ENCODE measurements at places on chromosomes 6 and 20. TPM values are rescaled to one million over a fixed set of nuclear protein-coding genes. Genes with fewer than 3 reads are reported as not detected.
A peak's percentile ranks its signal among the peaks of the same experiment; 100 is the strongest.

DNA sequence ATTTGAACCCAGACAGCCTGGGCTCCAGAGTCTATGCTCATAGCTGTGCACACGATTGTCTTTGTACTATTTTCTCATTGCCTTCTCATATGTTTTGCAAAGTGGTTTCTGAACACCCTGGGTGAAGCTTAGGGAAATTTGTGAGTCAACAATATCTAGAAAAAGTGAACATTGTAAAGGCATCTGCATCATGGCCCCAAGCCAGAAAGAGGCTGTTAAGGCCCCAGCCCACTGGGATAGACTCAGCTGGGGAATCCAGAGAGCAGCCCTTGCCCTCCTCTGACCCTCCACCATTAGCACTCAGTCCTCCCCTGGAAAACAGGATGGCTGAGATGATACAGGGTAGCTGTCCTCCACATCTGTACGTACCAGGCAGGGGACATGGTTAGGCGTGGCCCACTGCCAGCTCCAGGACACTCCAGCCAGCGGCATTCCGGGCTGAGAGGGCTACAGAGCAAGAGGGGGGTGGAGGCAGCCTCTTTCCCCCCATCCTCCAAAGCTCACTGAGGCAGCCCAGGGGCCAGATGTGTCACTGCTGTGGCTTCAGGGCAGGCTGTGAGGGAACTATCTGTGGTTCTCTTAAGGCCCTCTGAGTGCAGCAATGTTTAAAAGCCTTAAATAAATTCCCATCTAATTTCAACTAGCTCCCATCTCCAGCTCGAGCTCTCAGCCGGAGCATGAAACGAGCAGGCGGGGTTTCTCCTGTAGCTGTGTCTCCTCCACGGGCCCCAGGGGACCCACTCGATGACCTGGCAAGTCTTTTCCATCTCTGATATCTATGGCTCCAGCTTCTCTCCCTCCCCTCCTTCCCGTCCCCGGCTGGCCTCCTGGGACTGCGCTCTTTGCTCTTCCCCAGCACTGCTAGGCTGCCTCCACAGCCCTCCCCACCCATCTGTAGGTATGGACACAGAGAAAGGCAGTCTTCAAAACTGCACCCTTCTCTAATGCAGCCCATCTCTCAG lies 209.4 kb upstream of the LRFN2 start:
- DNase-seq = no peak

GRCh38 chr6:148186916-148187315 lies 155.7 kb upstream of the SASH1 start:
- DNase-seq = no peak

CEP250 gene
- total RNA-seq = 39.1 TPM

GRCh38 chr6:53758496-53758895 lies 36.3 kb upstream of the LRRC1 start:
- no peak for DNase-seq

- peak; percentile 72 for DNase-seq
Observed at GRCh38 chr6:99589290-99589672, 17.4 kb upstream of the PRDM13 start.

GRCh38 chr20:10504994-10505730 lies 70.1 kb downstream of the SLX4IP start:
- no peak for DNase-seq

DNA sequence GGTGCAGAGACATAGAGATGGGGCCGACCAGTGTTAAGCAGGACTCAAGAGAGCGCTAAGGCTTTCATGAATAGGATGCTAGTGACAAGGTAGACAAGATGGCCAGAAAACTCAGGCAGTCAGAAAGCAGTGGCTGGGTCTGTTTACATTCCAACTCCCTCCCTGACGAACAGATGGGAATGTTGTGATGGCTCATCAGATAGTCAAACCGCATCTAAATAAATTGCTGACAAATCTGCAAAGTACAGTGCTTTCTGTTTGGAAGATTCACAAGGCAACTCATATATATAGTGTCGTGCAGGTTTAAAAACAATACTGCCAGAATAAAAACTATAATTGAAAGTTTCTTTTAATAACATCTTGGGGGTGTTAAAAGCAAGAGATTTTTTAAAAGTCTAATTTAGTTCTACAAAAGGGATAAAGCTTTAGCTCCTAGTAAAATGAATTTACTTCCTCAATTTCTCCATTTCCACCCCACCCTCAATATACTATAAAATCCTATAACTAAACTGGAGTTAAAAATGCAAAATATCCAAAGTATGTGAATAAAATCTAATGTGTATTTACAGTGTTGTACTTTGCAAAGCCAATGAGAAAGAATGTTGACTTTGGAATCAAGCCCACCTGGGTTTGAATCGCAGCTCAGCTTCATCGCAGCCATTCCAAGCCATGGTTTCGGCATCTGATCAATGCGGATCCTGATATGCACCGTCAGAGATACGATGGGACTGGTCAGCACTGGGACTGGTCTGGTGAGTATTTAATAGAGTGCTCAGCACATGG lies 247.3 kb upstream of the PDE10A start:
- no peak for DNase-seq

DNA sequence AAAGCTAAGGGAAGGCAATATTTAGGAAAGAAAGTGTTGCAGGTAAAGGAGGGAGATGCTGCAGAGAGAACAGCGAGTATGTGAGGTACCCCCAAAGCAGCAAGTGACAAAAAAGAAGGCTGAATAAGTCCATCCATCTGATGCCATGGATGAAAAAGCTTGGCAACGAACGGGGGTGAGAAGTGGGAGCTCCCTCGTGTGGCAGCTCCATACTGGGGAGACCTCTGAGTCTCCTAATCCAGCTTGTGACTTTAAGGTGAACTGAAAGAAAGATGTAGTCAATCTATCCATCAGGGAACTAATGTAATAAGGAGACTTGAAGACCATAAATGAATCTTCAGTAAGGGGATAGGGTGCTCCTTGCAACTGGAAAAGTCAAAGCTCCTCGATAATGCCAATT lies 156.6 kb downstream of the OTOR start:
- DNase-seq = peak; percentile 36

GRCh38 chr6:12138936-12139335 lies 126.8 kb downstream of the HIVEP1 start:
- DNase-seq = no peak

TP53TG5 gene
- total RNA-seq = not detected

GRCh38 chr6:106194949-106195921 lies 109.1 kb downstream of the PRDM1 start:
- DNase-seq = no peak

DNA sequence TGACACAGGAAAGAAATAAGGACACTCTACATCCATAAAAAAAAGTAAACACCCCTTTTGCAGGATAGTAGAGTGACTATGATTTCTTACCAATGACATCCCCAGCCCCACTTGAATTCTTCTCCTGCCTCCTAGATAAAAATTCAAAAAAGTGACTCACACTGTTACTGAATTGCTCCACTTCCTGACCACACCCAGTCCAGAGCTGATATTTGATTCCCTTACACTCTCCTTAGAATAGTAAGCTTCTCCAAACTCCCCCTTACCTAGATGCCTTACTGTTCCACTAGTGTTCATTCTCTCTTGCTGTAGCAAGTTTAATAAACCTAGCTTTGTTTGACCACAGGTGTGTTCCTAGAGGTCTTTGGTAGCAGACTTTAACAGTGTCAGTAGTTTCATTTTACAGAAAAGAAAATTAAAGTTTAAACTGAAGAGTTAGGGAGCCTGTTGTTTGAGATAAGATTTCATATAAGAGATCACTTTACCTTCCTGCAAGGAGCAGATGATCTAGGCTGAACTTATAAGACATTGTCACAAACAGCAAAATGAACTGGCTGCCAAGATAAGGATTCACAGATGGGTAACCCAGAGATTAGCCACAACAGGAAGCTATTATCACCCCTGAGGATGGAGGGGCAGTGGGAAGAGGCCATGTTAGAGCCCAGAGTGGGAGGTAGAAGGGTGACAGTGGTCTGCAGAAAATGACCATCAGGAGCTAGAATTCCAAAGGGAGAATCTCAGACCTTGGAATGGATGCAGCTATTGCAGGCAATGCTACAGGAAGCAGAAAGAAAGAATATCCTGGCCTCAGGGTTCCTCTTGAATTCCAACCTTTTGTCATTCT lies 28.4 kb upstream of the BTN3A2 start:
- no peak for DNase-seq

- DNase-seq = peak; percentile 47
Observed at GRCh38 chr6:109865968-109866367, 112.1 kb upstream of the GPR6 start.

DNA sequence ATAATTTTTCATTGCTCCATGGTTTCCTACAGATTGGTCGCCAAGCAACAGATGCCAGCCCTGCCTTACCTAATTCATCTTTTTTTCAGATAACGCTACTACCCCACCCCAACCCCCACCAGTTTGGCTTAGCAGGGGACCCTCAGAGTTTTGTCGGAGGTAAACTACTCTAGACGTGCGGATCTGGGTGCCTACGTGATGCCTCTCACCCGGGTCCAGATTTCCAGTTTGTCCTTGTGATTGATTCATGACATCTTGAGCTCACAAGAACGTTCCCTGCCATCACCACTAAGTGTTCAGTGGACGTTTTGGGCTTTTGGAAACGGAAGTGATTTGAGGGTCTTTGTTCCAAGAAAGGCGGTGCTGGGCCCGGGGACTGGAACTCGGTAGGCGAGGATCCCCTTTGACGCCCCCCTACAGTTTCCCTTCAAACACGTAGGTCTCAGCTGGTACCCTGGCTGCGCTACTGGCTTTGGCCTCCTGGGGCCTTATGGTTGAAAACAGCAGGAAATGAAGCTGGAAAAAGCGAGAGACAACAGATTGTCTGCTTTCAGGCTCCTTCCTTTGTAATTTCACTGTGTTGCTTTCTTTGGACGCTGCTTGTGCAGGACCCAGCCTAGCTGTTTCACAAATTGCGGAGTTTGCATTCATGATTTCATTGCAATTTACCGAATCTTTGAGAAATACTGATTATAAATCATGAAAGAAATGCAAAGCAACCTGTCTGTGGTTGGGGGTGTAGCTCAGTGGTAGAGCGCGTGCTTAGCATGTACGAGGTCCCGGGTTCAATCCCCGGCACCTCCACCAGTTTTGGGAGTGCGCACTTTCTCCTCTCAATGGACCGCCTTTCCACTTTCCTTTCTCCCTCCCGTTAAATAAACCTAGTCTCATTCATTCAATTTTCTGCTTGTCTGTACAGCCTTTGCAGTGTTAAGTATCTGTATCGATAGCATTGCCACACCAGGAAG lies 81.0 kb downstream of the GPX5 start:
- peak; percentile 75 for DNase-seq

- DNase-seq = no peak
Observed at GRCh38 chr6:15800841-15801617, 138.2 kb upstream of the DTNBP1 start.

DNA sequence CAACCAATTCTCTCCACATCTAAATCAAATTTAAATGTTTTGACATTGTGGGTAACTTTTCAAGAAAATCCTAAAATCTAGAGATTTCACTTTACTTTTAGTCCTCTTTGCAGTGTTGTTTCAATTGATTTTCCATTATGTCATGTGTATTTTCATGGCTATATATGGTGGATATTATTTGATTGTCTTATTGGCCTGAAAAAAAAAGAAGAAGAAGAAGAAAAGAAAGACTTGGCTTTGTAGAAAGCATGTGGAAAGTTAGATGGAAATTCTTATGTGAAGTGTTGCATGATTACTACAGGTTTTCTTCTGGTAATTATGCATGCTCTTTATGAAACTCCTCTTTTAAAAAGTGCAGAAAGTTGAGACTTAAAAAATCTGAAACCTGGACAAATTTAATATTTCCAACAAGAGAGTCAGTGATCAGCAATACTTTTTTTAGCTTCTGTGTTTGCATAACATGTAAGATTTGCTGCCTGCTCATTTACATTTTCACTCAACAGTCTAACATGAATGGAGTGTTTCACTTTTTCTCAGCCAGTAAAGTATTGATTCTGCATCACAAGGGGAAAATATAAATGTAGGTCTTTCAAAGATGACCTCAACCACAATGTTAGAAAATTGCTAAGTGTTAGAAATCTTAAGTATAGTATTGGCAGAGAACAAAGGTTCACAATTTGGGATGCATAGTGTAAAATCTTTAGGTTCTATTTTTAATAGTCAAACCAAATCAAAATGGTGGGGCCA lies 438.7 kb downstream of the BCKDHB start:
- no peak for DNase-seq

- no peak for DNase-seq
Observed at GRCh38 chr6:150767571-150768018, 97.9 kb upstream of the MTHFD1L start.

CAGE1 gene
- total RNA-seq = 0.21 TPM

GRCh38 chr6:164455835-164456234 lies 853.6 kb downstream of the C6orf118 start:
- peak; percentile 21 for DNase-seq

- no peak for DNase-seq
Observed at GRCh38 chr6:45487645-45488044, 109.9 kb upstream of the SUPT3H start.

PAX1 gene
- not detected for total RNA-seq

GRCh38 chr6:170178561-170179477 lies 112.1 kb downstream of the DLL1 start:
- peak; percentile 56 for DNase-seq

- DNase-seq = peak; percentile 14
Observed at GRCh38 chr6:38155621-38156204, 336.2 kb downstream of the ZFAND3 start.

ACAT2 gene
- total RNA-seq = 108 TPM

MGME1 gene
- 42.1 TPM for total RNA-seq

LY6G6D gene
- 2.8 TPM for total RNA-seq

GRIK2 gene
- 0.76 TPM for total RNA-seq

DNA sequence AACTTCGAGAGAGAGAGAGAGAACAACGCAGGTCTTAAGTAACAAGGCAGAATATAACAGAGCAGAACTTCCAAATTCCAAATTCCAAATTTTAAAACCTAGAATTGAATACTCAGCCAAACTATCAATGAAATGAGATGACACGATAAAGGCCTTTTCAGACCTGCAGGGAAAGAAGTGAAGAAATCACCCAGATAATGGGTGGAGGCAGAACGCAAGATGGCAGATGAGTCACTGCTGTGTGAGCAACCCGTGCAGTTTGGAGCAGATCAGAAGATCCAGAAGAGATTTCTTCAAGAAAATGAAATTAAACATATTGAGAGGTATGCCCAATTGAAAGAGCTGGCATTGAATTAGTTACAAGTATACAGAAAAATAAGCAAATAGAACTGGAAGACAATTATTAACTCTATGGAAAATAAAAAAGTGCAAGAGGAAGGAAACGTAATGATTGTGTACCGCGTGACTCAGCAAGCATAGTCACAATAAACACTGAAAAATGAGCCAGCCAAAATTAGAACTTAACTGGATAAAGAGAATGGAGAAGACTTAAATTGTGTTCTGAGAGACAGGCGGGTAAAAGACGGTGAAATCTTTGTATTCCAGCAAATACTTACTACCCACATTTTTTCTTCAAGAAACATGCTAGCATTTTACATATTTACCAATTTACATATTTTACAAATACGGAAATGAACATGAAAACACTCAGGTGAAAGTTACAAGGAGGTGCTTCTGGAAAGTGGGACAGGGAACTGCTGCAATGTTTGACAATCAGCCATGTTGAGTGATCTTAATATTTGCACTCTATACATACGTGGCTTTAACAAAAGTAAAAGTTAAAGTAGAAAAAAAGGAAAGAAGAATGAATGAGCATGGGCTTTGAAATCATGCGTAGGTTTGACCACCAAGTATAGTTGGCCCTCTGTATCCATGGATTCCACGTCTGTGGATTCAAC lies 87.9 kb upstream of the CDYL start:
- peak; percentile 9 for DNase-seq
